Brain pericyte (primary cell): ENCODE measurements at places on chromosomes 1 and 21.

- DNase-seq: no peak
Measured at GRCh38 chr1:89627596-89627962, 5.3 kb upstream of the LRRC8C start.

GRCh38 chr1:45925728-45926287 is 122.4 kb downstream of the MAST2 start:
- DNase-seq: no peak

DNA sequence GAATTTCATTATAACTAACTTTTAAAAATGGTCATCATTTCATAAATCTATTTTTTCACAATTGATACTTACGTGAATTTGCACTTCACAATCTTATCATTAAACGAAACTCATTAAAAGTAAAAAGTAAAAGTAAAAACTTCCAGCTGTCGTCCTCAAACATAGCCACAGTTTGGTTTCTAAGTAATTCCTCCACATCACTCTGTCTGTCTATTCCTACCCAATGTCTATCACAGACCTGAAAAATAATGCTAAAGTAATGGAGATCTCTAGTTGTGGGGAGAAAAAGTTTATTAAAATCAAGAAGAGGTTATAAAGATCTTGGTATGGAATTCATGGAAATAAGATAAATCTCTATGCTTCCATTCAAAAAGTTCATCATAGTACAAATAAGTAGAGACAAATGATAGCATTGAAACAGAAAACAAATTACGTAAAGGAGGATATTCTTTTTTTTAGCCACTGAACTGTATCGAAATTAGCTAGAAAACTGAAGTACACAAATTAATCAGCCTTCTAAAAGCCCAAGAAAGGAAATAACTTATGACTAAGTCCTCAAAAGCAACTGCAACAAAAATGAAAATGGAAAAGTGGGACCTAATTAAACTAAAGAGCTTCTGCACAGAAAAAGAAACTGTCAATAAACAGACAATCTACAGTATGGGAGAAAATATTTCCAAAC is 148.6 kb downstream of the TIAM1 start:
- DNase-seq: no peak

DNA sequence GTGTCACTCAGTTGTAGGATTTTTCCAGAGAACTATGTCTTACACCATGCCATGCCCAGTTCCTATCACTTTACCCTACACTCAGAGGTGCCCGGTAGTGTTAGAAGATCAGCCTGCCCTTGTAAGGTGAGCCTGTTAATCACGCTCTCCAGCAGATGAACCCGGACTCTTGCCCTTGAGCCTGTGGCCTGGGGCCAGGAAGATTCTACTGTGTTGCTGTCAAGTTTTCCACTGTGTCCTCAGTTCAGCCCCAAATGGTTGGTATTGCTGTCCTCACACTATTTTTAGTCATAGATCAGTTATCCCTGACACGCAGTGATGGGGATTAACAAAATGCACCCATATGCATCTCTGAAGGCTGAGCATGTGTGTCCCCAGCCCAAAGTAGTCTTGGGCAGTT is 105.0 kb upstream of the SPAG17 start:
- no peak for DNase-seq

GRCh38 chr21:21187579-21187978 is 189.4 kb downstream of the NCAM2 start:
- no peak for DNase-seq

DNA sequence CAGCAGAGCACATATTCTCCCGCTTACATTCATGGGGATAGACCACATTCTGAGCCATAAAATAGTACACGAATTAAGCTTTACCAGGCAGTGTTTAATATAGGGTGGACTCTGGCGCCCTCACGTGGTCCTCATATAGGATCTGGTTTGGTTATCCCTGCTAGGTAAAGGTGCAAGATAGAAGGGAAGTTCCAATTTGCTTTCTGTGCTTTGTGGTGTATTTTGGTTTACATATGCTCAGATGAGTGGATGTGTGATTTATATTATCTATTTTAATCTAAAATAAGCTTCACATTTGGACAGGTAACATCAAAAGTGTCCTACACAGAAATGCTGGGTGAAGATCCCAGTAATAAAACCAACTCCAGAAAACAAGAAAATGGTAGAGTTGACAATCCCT is 3.6 kb downstream of the CR1 start:
- peak; percentile 11 for DNase-seq
